Frontal cortex (tissue), 4 donors: ENCODE measurements at places on chromosomes 4 and X. TPM values are rescaled to one million over a fixed set of nuclear protein-coding genes. Genes with fewer than 3 reads are reported as not detected.

The GIMD1 gene
- total RNA-seq: not detected

The NUDT10 gene
- 49.3 TPM for total RNA-seq

The MUC7 gene
- total RNA-seq: not detected

The CXorf49 gene
- total RNA-seq: not detected

The NUDT9 gene
- total RNA-seq: 20.8 TPM

The IL21 gene
- not detected for total RNA-seq

The ZNF674 gene
- 14.3 TPM for total RNA-seq

The ANOS1 gene
- 23.2 TPM for total RNA-seq

The NALF2 gene
- 2.0 TPM for total RNA-seq

DNA sequence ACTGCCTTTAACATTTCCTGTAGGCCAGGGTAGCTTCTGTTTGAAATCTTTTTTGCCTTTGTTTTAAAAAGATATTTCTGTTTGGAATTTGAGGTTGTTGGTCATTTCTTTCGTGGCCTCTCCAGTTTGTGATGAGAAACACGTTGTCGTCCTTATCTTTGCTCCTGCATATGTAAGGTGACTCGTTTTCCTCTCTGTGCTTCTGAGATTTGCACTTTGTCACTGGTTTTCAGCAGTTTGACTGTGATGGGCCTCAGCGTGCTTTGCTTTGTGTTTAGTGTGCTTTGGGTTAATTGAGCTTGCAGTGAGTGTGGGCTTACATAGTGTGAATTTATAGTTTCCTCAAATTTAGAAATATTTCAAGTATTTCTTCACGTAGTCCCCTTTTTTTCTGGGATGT is 81.5 kb downstream of the FAM193A start:
- no peak for DNase-seq

DNA sequence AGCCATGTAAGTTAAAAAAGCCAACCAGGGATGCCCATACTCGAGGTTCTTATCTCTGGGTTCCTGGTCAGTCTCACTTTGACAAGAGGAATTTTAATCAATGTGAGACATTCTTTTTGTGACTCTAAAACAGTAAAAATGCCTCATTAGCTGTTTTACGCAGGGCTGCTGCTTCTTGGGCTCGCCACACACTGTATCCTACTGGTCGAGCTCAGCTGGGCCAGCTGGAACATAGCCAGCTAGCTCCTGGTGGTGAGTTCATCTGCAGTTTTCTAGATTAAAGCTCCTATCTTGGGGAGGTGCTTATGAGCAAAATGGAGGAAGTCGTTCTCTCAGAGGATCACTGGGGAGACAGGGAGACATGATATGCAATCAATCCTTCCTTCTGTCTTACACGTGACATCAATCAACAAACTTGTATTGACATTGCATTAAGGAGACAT is 55.9 kb upstream of the LEF1 start:
- DNase-seq: no peak

- no peak for DNase-seq
These were observed 85.2 kb downstream of the PLAC1 start for GRCh38 chrX:134572816-134573682.

DNA sequence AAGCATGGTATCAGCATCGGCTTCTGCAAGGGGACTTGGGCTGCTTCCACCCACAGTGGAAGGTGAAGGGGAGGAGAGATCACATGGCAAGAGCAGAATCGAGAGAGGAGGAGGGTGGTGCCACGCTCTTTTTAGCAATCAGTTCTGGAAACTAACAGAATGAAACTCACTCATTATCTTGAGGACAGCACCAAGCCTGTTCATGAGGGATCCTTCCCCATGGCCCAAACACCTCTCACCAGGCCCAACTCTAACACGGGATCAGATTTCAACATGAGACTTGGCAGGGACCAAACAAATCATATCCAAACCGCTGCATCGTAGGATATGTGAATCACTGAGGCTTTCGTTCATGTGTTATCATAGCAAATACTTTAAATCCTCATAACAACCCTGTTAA is 125.5 kb downstream of the GPC3 start:
- DNase-seq: no peak

GRCh38 chr4:39166669-39167068 is 15.7 kb upstream of the WDR19 start:
- no peak for DNase-seq

DNA sequence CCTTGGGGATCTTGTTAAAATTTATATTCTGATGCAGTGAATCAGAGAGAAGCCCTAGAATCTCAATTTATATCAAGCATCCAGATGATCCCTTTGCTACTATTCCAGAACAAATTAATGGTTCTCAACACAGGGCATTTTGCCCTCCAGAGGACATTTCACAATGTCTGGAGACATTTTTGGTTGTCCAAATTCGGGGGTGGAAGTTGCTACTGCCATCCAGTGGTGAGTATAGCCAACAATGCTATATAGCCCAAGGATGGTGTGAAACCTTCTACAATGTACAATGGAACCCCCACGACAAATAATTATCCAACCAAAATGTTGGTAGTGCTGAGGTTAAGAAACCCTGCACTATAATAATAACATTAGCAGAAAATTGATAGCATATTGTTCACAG is 2440.0 kb downstream of the PCDH7 start:
- no peak for DNase-seq

DNA sequence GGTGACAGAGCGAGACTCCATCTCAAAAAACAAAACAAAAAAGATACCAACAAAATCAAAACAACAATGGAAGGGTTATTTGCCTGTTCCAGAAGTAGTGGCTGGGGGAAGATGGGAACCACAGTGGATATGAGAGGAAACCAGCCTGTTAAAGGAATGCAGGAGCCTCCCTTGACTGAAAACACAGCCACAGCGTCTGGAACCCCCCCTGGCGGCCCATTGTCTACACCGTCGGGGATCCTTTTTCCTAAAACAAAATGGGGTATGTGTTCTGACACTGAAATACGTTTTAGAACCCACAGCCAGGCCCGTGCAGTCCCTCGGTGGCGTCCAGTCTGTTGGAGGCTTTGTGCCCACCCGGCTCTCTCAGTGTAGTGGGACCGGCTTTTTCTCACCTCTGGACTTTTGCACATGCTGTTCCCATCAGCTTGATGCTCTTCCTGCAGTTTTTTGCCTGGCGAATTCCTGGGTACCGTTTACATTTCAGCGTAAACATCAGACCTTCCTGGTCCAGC is 19.6 kb downstream of the PIGG start:
- DNase-seq: no peak

DNA sequence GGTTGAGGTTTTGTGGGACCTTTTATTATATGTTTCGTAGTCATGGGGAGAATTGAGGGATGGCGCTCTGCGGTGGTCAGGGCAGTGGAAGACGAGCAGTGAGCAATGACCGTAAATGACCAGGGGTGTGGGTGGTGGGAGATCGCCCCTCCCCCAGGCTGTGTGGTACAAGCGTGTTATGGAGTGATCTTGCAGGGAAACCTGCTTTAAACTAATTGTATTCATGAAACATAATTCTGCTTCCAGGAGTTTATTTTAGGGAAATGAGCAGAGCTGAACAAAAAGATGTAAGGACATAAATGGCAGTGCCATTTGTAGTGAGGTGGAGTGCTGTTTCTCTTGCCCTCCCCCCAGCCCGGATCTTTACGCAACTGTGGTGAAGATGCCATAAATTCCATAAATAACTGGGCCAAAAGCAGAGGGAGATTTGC is 20.2 kb downstream of the GYG2 start:
- DNase-seq: no peak

DNA sequence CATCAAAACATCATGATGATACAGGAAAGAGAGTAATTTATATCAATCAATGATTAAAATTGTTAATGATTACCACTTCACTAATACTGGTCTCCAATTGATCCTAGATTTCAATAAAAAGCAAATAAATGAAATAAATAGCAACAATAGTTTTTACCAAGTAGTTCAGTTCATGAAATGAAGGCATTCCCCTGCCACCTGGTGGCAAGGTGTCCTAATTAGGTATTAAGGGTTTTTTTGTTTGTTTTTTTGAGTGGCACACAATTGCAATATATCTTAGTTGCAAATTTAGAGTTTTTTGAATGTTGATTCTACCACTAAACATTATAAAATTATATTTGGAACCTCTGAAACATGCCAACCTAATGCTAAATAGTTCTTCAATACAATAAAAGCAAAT is 157.4 kb upstream of the PDE5A start:
- DNase-seq: no peak

DNA sequence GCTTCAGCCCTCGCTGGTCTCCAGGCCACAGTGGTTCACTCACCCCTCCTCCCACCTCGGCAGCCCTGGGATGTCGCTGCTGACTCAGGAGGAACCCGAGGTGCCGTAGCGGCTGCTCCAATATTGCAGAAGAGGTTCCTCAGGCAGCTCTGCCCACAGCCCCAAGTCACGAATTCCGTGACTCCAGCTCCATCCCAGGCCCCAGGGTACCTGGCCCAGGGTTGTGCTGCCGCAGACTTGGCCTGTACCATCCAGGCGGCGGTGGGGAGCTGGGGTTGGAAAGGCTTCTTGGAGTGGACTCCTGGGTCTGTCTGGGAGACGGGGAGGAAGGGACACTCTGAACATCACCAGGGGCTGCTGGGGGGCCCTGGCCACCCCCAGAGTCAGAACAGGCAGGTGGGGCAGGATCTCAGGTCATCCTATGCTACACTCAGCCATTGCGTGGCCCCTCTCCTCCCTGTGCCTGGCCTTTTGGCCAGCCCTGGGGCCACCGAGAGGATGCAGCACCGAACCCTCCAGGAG is 728 bp upstream of the HGFAC start:
- no peak for DNase-seq

DNA sequence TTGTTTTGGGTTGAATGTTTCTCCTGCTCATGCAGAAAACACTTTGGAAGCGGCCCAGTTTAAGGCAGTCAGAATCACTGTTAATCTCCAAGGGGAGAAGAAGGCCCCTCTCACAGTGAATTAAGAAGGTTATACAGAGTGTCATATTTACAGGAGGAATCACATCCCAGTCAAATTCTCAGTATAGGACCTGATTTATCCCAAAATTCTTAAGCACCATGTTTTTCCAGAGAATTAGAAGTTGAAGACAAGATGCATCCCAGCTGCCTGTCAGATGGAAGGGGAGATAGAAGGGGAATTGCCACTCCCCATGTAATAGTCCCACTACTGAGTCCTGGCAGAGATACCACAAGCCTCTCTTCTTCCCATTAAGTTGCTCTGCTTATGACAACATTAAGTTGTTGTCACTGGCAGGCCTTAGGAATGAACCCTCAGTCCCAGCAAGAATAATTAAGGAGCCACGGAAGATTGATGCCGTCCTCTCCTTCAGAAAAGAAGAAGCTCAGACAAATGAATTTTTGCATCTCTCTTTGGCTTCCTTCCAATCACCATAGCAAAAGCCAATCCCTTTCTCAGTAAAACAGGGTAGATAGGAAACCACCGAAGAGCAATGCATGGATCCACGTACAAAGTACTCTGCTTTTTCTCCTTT is 138.4 kb downstream of the LDB2 start:
- no peak for DNase-seq

GRCh38 chr4:5127556-5127955 is 76.3 kb downstream of the STK32B start:
- DNase-seq: no peak

GRCh38 chr4:35835893-35836292 is 408.4 kb downstream of the ARAP2 start:
- DNase-seq: no peak
